ENCODE measurements at places on chromosomes 3 and 15.

GRCh38 chr3:74561881-74562280 is 52.6 kb downstream of the CNTN3 start:
- DNase-seq, result no peak

DNA sequence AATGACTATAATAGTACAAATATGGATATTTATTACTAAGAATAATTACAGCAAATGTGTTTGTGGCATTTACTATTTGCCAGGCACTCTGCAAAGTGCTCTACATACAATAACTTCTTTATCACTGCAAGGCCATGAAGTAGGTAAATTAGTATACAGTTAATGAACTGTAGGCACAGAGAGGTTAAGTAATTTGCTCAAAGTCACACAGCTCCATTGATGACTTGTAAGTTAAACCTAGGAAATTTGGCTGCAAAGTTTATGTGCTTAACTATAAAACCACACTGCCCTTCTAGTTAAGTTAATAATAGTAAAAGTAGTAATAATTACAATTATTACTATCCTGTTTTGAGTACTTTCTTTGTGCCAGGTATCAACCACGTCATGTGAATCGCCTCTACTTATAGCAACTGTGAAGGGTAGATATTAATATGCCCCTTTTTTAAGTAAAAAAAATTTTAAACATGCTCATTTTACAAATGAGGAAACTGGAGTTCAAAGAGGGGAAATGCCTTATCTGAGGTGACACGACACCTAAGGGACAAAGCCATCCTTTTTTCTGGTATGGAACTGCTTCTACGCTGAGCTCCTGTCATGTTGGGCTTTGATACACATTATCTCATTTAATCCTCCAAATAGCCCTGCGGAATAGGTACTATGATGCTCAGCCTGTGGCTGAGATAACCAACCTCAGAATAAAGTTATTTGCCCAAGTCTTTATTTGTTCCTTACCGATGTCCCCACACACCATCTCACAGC is 8.5 kb downstream of the BHLHE40 start:
- no peak for DNase-seq

GRCh38 chr3:30299674-30300385 is 306.6 kb upstream of the TGFBR2 start:
- no peak for DNase-seq

GRCh38 chr3:15498431-15499214 is 22.9 kb downstream of the COLQ start:
- DNase-seq, result peak; percentile 81
